ENCODE measurements at places on chromosomes 6 and 20.

DNA sequence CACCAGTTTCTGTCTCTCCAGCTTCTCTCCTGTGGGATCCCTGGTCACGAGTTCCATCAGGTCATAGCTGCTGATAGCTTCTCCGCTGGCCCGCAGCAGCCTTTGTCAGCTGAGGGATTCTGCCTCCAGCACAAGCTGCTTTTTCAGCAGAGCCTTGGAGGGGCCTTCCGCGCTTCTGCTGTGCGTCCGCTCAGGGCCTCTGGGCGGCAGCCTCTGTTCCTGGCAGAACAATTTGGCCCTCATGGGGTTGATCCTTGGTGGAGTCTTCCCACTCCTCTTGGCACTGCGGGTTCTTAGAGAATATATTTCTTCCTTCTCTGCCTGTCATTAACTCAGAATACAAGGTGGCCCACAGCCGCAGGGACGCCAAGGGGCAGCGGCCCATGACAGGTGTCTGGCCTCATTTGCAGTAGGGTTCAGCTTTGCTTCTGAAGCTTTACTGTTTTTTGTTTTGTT lies 158.8 kb downstream of the DTNBP1 start:
- no peak for DNase-seq

GRCh38 chr6:168130697-168131371 lies 51.8 kb upstream of the FRMD1 start:
- DNase-seq: no peak

DNA sequence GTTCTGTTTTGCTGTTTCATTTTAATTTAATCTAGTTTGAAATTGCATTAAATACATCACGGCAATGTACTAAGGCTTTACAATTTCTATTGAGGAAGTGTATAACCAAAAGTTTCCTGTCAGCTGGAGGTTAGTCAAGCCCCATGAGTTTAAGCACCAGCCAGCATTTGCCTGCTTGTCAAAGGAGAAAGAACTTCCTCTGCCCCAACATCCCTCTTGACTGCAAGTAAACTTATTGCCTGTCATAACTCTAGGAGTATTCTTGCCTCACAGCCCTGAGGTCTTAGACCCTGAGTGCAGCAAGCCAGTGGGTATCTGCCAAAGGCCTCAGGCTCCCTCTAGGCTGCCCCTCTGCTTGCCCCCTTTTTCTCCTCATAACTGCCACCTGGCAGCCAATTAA lies 106.7 kb upstream of the INSM1 start:
- no peak for DNase-seq

- no peak for DNase-seq
These were observed 179.3 kb downstream of the MTHFD1L start for GRCh38 chr6:151044465-151045441.

DNA sequence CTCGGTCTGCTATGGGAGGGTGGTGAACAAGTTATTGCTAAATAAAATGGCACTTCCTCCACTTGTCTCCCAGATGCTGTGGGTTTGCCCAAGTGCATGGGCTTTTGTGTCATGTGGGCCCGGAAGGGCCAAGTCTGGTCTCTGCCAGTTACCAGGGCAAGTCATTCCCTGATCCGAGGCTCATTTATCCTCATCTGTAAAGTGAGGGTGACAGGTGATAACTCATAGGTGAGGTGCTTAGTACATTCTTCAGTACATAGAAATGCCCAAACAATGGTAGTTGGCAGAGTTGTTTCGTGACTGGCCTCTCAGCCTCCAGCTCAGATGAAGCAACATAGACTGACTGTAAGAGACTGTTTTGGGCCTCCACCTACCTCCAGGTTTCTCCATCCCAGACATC lies 2.0 kb upstream of the MUCL3 start:
- DNase-seq: no peak

DNA sequence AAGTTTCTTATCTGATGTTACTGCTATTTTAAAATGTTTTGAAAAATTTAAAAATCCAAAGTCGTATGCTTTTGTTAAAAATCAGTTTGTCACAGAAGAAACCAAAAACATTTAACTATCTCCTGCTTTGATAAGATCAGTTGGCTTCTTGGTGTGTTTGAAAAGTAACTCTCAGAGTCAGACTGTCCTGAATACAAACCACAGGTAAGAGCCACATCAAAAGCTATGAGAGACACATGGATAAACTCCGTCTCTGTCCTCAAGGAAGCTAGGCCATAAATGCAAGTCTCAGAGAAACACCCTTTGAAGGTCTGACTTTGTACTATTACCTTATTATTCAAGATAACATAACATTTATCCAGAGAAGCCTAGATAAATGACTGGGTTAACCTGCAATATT lies 7.7 kb downstream of the HBS1L start:
- no peak for DNase-seq

DNA sequence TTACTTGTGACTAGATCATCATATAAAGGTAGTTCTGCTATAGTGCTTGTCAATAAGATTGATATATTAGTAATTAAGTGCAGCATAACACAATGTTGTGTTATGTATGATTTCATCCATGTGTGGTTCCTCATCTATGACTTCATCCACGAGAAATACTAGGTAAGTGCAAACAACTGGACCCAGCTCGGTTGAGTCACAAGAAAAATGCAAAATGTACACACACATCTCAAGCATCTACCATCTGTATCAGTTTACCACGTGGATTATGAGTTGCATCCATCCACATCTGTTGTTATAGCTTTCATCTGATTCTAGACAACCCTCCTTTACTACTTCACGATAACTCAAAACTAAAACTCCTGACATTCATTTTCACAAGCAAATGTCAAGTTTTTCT lies 517.0 kb upstream of the CITED2 start:
- no peak for DNase-seq

DNA sequence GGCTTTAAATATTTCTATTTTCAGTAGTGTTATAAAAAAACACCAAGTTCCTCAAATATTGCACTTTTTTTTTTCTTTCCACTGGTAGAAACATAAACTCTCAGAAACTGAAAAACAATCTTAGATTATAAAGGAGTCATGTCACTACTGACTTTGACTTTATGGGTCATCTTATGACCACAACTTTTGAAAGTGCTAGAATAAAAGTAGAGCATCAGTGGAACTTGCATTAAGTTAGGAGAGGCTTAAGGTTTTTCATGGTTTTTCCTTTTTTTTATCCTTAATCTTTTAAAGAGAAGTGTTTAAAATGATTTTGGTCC lies 56.6 kb upstream of the SUPT3H start:
- no peak for DNase-seq

DNA sequence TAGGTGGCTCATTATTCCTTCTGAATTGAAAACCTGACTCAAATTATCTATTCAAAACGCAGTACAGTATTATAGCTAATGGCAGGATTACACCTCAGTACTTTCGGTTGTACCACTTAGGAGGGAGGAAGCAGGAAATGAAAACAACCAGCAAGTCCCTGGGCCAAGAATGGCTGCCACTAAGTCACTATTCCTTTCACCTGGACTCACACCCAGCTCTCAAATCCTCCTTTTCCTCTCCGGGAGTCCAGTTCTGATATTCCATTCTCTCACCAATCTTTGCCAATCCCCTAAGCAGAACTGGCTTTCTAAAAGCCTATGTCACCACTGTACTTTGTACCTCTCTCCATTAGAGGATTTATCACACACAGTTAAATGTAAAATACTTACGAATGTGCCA lies 20.6 kb downstream of the TMEM242 start:
- no peak for DNase-seq

- no peak for DNase-seq
These were observed 111.5 kb downstream of the ARHGAP18 start for GRCh38 chr6:129598244-129599187.

DNA sequence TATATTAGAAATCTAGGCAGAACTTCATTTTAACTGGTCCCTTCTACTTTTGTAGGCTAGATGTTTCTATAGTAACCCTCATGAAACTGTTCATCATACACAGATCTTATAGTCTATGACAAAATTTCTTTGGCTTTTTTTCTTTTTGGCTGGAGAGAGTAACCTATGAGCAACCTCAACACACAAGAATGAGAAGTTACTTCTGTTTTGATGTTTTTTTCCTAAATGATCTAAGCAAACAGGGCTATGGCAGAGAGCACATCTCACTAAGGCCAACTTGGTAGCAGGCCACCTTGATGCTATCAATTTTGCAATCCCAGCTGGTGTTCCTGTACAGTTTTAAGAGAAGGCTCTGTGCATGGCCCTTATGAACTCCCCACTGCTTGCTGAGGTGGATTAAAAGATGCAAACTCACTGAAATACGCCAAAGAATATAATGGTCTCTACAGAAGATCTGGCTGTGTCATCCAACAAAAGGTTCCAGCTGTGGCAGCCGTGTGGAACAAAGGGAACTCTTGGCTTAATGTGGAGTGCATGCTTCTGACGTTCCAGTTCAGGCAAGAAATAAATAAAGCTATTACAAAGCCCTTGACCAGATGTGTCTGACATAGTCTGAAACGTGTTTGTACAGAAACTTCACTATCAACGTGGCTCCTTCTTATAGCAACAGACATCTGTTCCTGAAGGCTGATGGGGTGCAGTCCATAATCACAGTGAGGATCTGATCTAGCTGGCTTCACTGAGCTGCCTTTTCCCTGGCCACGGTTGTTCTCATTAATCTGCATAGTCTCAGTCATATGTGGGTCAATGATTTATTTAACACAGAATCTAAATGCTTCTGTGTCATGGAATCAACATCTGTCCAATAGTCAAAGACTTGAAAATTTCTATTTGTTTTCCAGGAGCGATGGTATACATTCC lies 481.1 kb downstream of the BMP2 start:
- DNase-seq: no peak

GRCh38 chr6:160768101-160768500 lies 66.1 kb downstream of the PLG start:
- no peak for DNase-seq

DNA sequence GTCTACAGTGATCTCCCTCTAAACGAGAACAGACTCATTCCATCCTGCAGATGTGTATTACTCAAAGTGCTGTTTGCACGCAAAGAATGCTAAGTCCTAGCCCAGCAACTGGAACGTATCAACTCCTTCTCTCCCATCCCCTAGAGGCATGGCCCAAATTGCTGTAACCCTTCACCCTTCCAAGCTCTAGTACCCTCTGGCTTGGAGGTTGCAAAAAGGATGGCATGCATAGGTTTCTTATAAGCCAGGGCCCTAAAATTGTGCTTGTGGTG lies 71.5 kb upstream of the TGM3 start:
- DNase-seq: no peak

GRCh38 chr6:31795616-31796298 lies at the start of gene VARS1:
Gene VARS1, minus strand, starts transcription at chr6:31795752. Its CDS starts 535 bp downstream, at chr6:31795217.
- DNase-seq: peak; percentile 84

- DNase-seq: no peak
These were observed 136.4 kb upstream of the PLCB4 start for GRCh38 chr20:8932192-8933165.

DNA sequence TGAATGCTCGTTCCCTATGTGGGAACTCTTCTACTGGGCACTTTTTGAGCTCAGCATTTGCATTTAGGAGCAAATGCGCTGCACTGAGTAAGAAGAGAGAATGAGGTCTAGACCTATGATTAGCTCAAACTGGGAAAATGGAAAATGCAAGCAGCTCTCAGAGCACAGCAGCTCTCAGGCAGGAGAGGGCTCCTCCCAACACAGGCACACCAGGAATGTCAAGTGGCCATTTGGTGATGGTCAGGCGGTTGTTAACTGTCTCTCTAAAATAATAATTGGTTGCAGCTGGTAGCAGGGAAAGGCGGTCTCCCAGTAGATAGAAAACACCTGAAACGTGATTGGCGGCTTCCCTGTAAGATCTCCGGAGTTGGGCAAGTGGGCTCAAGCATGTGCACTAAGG lies 162.0 kb upstream of the ECI2 start:
- no peak for DNase-seq

- no peak for DNase-seq
These were observed 33.7 kb upstream of the HIVEP1 start for GRCh38 chr6:11978169-11978987.

DNA sequence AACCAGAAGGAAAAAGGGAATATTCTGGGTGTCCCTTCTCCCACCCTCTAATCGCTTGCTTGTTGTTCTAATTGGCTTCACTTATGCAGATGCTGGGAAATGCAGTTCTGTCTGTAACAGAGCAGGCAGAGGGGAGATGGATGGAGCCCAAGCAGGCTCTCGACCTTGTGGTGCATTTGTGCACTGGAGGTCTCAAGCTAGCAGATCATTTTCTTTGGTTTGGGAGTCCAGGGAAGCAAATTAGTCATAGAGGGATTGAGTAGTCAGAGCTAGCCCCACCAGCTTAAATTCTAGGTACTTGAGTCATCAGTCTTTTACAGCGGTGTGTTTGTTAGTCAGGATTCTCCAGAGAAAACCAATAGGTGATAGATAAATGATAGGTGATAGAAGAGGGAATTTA lies 234.7 kb upstream of the ECI2 start:
- no peak for DNase-seq

GRCh38 chr20:59318803-59319202 lies 18.4 kb downstream of the EDN3 start:
- DNase-seq: no peak

DNA sequence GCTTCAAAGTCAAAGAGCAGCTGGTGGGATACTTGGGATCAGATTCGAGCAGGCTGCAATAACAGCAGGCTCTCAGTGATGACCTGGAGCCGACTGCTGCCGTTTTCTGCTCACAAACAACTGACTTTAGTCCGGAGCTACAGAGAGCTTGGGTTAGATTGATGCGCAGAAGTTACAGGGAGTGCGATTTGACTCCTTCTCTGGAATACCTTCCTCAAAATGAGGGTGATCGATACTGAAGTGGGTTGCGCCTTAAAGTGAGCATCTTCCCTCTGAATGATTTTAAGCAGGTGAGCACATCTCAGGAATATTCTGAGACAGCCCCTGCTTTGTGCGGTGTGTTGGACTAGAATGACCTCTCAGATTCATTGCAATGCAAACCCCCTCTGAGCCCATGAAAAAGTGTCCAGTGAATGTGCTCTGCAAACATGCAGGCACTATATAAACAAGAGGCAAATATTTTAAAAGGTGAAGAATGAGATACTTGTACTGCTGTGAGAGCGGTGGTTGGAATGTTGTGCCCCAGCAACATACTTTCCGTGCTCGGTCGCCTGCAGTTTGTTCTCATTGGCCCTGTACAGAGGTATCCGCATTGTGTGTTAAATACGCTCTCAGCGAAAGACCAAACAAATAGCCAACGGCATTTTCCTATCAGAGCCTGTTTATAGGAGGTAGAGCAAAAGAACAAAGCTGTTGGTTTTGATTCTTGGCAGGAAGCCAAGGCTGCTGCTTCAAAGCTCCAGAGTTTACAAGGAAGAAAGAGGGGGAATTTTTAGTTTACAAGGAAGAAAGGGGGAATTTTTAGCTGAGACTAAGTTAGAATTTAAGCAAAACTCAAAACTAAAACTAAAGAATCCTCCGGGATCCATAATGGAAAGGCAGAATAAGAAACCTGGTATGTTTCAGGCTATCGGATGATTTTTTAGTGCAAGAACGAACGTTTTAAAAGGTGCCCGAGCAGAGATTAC lies 67.7 kb downstream of the PHACTR2 start:
- DNase-seq: no peak

DNA sequence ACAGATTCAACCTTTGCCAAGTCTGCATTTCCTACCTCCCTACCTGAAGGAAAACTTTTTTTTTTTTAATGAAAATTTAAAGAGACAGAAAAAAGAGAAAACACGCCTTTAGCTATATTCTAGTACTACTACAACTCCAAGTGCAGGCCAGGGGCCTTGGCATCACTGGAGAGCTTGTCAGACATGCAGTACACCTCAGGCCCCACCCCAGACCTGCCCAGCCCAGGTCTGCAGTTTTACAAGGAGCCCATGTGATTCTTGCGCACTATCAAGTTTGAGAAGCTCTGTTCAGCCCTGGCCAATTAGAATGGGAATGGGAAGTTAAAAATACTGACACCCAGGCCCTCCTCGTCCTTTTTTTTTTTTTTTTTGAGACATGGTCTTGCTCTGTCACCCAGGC lies 85.0 kb downstream of the NFATC2 start:
- no peak for DNase-seq

GRCh38 chr6:125658759-125659431 lies 90.5 kb upstream of the HEY2 start:
- no peak for DNase-seq

Data from stimulated activated CD4-positive, alpha-beta T cell treated with anti-CD3 and anti-CD28 coated beads, TNF-alpha, amount 100 ng/mL, for 24 hours (primary cell).